ENCODE measurements at places on chromosomes 4 and X.

- no peak for DNase-seq
Observed at GRCh38 chrX:69546417-69546816, 42.3 kb downstream of the NALF2 start.

DNA sequence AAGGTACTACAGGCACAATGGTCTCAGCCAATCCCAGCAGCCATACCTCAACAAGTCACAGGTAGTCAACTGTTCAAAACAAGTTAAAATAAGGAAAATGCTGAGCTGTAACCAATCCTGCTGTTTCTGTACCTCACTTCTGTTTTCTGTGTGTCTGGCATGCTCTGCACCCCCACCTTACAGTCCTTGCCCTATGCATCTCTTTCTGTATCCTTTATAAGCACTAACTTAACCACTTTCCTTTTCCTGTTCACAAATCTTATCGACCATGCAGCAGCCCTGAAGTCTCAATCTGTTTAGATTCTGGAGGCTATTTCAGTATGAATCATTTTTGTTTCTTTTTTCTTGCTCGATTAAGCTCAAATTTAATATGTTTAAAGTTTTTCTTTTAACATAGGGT is 12.5 kb upstream of the FAM13A start:
- no peak for DNase-seq

GRCh38 chr4:915041-915474 is 17.1 kb downstream of the GAK start:
- no peak for DNase-seq

GRCh38 chr4:10371869-10372471 is 85.3 kb downstream of the ZNF518B start:
- DNase-seq: peak; percentile 1

DNA sequence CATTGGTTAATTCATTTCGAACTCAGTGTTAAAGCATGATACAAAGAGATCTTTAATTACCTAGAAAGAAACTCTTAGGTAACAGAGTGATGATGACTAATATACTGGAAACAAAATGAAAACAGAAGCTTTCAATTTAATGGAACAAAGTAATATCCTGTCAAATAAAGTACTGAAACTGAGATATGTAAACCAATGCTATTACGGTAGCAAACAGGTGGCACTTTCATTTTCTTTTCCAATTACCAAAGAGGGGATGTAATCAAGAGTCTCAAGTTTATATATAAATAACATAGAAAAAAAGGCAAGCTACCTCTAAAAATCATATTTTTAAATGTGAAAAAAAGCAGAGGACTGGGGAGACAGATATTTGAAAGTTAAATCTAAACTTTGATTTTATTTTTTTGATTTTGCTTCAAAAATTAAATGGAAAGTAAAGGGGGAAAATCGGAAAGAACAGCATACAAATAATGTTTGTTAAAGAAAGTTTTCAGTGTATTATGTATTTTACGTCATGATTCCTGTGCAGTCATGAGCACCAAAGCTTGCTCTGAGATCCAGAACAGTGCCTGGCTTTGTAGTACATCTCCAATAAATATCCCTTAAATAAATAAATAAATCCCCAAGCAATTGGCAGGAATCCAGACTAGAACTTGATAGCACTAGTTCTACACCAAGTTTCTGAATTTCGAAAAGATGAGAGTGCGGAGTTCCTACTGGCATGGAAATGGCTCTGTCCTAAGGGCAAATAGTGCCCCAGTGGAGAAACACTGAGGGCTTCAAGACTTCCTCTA is 25.0 kb upstream of the RAPGEF2 start:
- DNase-seq: no peak

- DNase-seq: no peak
Observed at GRCh38 chr4:131347816-131348215, 1801.3 kb upstream of the PCDH10 start.

DNA sequence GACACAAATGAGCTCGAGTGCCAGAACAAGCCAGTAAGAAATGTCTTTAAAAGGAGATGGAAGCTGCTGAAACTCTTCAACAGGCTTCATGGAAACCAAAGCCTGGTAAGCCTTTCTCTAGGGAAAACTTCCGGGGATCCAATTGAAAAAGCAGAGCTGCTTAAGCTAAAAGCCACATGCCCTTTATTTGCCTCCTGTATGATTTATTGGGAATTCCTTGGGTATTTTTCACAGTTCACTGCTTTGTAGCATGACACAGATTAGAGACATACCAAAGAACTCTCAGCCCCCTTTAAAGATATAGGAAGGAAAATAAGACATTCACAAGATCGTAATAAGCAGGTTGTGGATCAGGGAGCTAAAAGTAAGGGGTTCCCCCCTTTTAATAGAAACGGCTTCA is 6.5 kb upstream of the ARHGAP6 start:
- DNase-seq: peak; percentile 50

GRCh38 chr4:74738464-74739143 is 55.7 kb downstream of the BTC start:
- DNase-seq: peak; percentile 11

DNA sequence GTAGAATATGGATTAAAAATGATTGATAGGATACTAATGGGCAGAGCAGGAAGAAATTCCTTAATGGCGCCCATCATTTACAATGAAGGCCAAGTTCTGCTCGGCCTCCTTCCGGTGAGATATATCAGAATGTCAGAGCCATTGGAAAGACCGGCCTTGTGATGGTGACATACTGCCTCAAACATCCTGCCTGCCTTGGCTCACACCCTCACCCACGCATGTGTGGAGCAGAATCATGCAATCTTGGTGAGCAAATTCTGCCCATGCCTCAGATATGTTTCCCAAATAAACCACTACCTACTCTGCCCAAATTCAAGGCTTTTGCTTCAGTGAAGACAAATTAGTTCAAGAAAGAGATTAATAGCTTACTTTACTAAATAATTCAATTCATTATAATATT is 163.3 kb downstream of the MID1 start:
- DNase-seq: no peak

DNA sequence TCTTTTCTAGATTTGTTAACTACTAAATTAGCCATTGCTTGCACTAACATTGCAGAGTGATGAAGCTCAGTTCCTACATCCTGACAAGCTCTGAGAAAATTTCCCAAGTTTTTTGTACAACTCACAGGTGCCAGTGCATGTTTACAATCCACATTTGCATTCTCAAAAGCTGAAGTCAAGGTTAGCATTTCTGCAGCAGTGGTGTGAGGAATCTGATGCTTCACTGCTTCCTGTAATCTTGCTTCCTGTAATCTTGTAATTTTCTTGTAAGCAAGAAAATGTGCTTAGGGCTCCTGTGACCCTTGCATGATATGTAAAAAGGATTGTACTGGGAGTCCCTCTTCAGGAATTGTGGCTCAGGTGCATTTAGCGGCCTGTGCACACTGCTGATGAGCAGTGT is 207.4 kb upstream of the CXCL13 start:
- no peak for DNase-seq

GRCh38 chr4:23384741-23385140 is 505.1 kb downstream of the PPARGC1A start:
- DNase-seq: peak; percentile 68

- no peak for DNase-seq
Observed at GRCh38 chr4:22667332-22667940, 25.3 kb upstream of the GBA3 start.

- DNase-seq: no peak
Observed at GRCh38 chr4:23058165-23058776, 365.5 kb downstream of the GBA3 start.

GRCh38 chr4:8900588-8900987 is 28.9 kb upstream of the HMX1 start:
- DNase-seq: no peak

- no peak for DNase-seq
Observed at GRCh38 chrX:21738950-21739287, 19.0 kb downstream of the SMPX start.

- DNase-seq: no peak
Observed at GRCh38 chrX:47499293-47499692, 16.3 kb upstream of the ZNF41 start.

Data from fibroblast of upper back skin (primary cell).